ENCODE measurements at places on chromosomes 4 and X.

- DNase-seq: no peak
Measured at GRCh38 chrX:38327775-38328081, 419 bp upstream of the RPGR start.

DNA sequence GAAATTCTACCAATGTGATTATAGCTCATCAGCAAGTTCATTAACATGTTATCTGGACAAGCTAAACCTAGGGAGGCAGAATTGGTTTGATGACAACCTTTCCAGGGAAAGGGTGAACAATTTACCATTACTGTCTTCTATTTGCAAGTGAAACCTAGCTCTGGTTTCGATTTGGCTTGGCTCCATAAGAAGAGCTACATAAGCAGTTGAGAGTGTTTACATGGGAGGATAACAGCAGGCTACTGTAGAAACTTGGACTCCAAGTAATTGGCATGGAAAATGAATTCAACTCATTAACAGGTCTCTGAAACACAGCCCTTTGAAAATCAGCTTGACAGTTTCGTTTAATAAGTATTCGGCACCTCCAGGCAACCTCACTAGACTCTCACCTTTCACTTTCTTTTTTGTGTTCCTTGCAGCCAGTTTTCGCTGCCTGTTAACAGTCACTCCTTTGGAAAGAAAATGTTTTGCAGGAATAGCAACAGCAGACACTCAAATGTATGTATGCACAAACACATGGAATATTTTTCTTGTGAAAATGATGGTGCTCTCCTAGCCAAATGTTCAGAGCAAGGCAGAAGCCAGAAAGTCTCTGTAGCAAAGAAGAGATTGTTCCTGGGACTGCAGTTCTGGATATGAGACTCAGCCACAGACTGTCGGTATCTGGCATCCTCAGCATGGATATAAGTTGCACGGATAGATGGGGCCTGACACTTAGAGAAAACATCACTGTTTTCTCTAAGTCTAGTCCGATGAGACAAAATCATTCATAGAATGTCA is 27.5 kb downstream of the POU3F4 start:
- no peak for DNase-seq

GRCh38 chrX:134020910-134021309 is 35.5 kb upstream of the GPC3 start:
- no peak for DNase-seq

DNA sequence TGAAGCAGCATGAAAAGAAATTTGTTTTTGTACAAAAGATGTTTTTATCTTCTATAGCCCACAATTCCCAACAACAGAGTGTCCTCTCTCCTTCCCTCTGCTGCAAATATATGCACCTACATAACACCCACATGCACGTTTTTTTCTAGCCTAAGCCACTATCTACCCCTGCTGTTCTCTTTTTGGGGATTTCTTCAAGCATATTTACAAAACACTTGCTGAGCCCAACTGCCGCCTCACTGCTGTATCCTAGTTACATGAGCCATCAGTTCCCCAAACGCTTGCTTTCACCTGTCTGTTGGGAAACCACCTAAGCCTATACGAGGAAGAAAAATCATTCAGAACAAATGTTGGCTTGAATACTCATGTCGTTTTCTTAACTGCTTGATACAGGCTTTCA is 127.2 kb downstream of the CHRNA9 start:
- no peak for DNase-seq

GRCh38 chr4:173314715-173315114 is 19.4 kb downstream of the HMGB2 start:
- no peak for DNase-seq

GRCh38 chrX:3191201-3191600 is 149.9 kb downstream of the ARSF start:
- no peak for DNase-seq
